ENCODE measurements at places on chromosomes 12 and 14.

DNA sequence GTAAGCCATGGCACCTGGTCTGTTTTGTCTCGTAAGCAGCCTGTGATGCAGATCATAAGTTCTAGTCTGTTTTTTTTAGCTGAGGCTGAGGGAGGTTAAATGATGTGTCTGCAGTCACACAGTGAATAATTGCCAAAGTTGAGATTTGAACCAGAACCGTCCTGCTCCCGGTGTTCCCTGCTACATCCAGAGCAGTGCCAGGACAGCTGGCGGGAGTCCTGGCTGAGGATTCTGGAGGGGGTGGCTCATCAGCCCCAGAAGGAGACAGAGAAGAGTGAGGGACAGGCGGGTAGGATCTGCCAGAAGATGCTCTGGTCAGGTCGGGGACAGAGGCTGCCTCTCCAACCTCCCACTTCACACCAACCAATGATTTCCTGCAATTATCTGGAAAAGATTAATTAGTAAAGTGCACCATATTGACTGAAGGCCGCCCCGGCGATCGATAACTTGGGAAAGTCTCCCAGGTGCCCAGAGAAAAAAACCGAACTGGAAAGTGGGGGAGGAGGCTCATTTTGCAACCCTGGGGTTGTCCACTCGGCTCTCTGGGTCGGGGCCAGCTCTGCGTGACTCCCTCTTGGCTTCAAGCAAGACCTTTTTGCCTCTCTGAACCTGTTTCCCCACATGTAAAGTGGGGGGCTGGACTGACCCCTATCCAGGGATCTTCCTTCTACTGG is 42.1 kb downstream of the MVK start:
- no peak for DNase-seq

- DNase-seq = no peak
These were observed 20.1 kb downstream of the TSPAN9 start for GRCh38 chr12:3097186-3097804.

DNA sequence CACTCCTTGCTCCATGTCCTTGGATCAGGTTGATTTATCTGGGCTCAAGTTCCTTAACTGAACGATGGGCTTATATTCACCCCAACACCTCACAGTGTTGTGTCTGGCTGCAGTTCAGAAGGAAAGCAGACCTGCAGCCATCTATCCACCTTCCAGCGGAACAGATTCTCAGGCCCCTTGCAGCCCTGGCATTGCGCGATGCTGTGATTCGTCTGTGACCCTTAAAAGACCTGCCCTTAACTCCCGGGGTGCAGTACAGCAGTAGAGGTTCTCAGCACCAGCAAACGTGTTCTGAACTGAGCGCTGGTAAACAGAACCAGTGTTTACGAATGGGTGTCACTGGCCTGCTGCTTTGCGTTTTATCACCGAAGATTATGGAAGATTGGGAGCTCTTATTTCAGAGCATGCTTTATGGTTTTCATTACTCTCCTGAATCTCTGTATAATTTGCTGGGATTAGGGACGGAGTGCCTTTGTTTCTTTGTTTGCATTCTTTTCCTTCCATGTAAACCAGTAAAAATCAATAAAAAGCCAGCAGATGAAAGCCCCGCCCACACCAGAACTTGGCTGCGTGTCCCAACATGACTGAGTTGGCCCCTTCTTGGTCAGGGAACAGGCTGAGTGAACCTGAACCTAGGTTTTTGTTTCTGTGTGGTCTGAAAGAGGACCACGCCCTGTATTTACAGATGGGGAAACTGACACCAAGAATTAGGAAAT is 286.7 kb upstream of the CRY1 start:
- no peak for DNase-seq

DNA sequence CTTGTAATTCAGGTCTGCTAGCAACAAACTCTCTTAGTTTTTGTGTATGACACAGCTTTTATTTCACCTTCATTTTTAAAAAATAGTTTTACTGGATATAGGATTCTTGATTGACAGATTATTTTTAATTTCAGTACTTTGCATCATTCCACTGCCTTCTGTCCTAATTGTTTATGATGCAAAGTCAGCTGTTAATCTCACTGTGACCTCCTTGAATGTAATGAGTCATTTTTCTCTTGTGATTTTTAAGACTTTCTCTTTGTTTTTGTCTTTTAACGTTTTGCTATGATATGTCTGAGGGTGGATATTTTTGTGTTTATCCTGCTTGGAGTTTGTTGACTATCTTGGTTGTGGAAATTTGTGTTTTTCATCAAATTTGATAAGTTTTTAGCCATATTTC is 126.3 kb upstream of the FBXO33 start:
- DNase-seq = no peak

DNA sequence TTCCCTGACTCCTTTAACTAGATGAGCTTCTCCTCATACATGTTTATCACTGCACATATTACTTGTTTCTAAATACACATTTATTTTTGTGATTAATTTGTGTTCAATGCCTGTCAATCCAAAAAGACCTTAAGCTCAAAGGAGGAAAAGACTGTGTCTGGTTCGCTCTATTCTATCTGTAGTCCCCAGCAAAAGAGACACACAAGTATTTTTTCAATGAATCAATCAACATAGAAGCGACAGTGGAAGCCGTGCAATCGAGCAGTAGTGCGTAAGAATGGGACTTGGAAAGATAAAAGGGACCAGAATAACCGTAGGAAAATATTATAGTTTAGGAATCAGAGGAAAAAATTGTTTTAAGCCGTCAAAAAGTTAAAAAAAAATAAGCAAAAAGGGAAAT is 951 bp downstream of the WDHD1 start:
- DNase-seq = no peak

- DNase-seq = no peak
These were observed 182.2 kb downstream of the NOVA1 start for GRCh38 chr14:26415618-26416123.

DNA sequence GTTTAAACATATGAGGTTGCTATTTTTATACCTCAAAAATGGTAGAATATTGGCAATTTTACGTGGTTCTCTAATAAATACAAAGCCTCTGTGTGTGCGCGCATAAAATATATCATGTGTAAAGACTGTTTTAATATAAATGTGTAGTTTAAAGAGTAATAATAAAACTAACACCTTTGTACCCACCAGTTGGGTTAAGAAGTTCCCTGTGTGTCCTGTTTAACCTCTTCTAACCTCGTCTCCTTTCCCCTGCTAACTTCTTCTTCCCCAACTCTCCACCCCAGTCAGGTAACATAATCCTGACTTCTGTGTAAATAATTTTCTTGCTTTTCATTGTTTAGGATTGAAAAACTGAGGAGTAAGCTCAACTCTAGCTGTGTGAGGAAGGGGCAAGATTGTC is 47.6 kb upstream of the PSMA6 start:
- DNase-seq = no peak

GRCh38 chr12:31951939-31952338 is 7.3 kb upstream of the RESF1 start:
- DNase-seq = no peak

GRCh38 chr14:88069677-88070076 is 64.7 kb downstream of the GPR65 start:
- no peak for DNase-seq

DNA sequence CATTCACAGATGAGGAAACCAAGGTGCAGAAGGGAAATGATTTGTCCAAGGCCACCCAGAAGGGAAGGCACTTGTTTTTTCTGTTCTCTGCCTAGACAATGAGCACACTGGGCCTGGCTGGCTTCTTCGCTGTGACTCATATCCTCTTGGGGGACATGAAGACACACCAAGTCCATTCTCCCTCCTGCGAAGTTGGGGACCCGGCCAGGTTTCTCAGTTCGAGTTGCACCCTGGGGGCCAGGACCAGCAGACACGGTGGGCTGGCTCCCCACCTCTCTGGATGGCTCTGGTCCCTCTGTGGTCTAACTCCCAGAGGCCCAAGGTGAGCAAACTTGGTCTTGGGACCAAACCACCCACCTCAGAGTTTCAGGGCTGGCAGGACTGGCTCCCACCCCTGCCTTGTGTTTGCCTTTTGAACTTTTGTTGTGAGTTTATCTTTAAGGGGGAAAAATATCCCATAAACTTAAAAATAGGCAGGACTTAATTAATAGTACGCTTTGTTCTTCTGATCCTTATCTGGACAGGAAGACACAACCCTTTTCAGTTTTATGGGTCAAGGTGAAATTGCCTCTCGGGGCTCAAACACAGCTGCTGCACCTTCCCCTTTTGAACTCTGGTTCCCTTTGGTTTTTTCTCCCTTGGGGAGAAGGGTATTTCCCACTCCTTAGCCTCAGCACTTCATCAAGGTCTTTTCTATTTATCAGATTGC is 9.0 kb upstream of the MLEC start:
- DNase-seq = no peak

DNA sequence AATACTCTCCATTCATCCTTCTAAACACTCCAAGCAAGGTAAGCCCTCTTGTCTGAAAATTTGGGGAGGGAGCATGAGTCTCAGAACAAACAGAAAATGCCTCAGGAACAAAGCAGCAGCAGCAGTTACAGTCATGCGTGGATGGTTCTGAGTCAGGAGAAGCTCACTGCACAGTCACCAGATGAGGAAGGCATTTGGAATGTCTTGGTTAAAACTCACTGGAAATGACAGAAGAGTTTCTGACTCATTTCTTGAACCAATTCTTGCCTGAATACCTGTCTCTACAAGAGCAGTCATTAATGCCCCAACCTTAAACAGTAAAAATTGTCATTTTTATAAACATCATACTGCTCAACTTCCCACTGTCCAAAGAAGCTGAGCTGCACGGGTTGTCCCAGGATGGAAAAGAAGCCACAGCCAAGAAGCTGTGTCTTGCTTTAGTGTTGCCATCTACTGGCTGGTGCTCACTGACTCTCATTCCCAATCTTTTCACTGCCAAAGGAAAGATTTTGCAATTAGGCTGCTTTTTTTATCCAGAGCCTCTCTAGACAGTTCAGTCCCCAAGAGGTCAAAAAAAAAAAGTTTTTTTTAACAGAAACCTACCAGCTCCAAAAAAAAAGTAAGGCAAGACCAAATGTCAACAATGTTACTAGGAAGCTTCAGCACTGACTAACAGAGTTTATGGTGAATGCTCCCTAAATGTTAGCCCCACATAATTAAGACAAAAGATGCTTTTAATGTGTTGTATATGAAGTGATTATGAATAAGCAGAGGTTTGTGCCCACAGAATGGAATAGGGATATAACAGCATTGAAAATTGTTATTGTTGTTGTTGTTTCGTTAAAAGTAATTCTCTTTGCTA is 40.4 kb downstream of the KICS2 start:
- DNase-seq = no peak

- DNase-seq = peak; percentile 20
These were observed 61.3 kb upstream of the RESF1 start for GRCh38 chr12:31897781-31898503.

DNA sequence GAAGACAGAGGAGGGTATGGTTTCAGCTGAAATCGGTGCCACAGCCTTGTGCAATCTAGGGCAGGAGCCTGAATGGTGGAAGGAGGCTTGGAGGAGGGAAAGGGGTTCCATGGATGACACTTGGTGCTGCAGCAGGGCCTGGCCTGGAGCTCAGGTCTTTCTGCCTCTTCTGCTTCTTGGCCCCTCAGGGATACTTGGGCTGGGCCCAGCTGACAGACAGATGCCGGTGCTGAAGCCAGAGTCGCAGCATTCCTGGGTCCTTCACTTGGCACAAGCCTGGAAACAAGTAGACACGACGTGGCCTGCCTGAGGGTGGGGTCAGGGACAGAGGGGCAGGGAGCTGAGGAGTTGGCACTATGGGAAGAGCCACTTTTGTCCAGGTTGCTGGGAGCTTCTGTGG is 4.4 kb upstream of the PLEKHD1 start:
- DNase-seq = no peak

DNA sequence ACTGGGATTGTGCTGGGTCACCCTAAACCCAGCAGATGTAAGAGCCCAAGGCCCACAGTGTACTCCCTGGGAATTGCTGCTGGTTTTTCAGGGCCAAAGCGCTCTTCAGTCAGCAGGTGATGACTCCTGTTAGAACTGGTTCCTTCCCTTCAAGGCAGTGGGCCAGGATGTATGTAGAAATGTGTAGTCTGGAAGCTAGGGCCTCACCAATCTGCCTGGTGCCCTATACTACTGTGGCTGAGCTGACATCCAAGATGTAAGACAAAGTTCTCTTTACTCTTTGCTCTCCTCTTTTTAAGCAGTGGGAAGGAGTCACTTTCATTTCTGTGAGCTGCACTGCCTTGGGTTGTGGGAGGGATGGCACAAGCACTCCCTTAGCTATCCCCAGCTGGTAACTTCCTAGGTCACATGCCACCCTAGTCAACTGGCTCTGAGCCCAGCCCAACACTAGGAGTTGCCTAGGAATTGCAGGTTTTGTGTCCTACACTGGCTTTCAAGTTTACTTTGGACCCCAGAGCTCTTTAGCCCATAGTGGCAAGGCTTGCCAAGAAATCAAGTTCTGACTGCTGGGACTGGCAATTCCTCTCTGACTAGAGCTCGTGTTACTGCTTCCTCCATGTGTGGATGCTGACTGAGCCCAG is 249.2 kb downstream of the C12orf50 start:
- DNase-seq = no peak

- DNase-seq = no peak
These were observed 499 bp downstream of the TOGARAM1 start for GRCh38 chr14:44962334-44963043.

GRCh38 chr12:120006258-120006975 is 17.4 kb downstream of the BICDL1 start:
- DNase-seq = no peak

DNA sequence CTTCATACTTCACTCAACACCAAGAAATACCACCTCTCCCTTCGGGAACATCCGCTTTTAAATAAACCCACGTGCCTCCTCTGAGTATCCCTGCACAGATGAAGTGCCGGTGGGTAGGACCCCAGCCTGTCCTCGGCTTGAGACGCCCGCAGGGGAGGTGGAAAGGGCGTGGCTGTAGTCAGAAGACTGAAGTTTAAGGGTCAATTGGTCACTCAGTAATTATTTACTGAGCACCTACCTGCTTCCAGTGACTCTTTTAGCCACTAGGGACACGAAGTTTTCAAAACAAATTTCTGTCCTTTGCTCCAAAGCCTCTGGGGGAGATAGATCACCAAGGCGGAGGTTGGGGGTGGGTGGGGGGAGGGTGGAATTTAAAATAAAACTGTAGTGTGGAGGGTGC is 309.4 kb downstream of the VRK1 start:
- no peak for DNase-seq

DNA sequence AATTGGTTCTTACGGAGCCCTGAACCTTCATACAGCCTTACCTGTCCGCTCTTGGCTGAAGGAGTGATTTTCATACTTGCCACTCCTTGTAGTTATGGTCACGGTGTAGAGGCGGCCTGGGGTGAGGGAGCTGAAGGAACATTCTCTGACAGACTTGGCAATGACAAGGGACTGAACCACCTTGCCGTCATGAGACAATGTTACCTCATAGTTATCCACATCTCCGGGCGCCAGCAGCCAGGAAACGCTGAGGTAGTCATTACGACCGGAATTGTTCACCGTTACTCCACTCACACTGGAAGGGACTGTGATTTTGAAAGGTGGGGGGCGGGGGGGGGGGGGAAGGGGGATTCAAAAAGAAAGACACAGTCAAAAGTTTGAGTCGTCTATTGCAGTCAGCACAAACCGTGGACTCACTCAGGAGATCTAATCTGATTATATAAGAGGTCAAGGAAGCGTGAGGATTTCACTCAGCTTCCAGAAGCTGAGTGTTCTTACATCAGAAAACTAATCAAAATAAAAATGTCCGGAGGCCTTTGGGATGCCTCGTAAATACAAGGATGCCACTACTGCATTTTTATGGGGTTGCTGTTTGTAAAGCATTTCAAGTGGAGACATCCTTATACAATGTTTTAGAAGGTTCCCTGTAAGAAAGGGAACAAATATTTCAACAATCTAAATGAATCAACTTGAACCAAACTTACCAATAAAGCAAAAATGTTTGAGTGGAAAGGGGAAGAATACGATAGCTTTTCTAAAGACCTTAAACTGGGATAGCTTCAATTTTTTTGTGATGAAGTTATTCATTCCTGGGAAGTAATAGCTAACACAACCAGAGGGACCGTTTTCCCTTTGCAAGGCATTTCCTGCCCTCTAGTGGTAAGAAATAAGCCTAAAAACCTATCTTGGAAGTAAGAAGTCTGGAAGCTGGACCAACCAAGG is 60.6 kb downstream of the PTPRB start:
- DNase-seq = no peak
